ENCODE measurements at places on chromosomes 7 and 10. TPM values are rescaled to one million over a fixed set of nuclear protein-coding genes. Genes with fewer than 3 reads are reported as not detected.

GRCh38 chr10:76868098-76868977 lies 769.3 kb downstream of the KCNMA1 start:
- DNase-seq: no peak

ANKRD1 gene
- not detected for polyA plus RNA-seq

- DNase-seq: no peak
These were observed 19.0 kb downstream of the ADCY1 start for GRCh38 chr7:45593121-45593541.

- DNase-seq: no peak
These were observed 399.1 kb downstream of the GATA3 start for GRCh38 chr10:8453587-8453986.

DNA sequence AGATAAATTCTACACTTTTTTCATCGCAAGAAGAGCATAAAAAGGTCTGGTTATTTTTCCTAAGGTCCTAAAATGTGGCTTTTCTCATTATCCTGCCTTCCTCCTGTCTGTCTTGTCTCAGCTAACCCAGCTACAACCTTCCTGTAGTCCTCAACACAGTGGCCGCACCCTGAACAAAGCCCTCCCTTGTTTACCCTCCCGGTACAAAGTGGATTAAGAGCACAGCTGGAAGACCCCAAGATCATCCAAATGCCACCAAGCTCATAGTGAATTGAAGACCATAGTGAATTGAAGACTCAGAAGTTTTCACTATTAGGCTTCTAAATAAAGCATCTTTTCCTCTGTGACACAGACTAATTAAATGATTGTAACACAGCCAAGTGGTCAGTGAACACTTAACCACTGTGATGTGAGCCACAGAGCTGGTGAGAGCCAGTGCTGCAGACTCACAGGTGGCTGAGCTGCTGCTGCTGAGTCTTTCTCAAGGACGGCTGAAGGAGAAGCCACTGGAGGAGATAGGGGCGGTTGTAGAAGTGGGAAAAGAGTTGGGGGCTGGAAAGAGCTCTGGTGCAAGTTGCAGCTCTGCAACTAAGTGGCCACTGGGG lies 123.6 kb downstream of the ATXN7L1 start:
- no peak for DNase-seq

MSMB gene
- not detected for polyA plus RNA-seq

DNA sequence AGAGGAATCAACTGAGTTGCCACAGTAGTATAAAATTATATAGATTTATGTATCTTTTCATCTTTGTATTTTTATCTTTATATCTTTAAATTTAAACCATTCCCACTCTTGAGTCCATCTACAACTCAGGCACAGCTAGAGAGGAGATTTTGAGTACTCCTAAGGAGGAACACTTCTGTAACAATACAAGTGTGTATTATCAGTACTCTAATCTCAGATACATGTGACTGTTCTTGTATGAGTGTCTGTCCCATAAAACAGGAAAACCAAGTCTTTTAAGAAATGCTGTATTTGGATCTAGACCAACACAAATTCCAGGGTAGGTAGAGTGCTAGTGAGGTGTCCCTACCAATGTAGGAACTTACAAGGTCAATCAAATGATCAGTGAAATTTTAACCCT lies 1428.0 kb upstream of the LRRTM3 start:
- DNase-seq: no peak

Measured in naive thymus-derived CD8-positive, alpha-beta T cell (primary cell).